Dermis blood vessel endothelial cell (primary cell): ENCODE measurements at places on chromosomes 3 and 15.

GRCh38 chr3:115040246-115040645 is 106.8 kb downstream of the ZBTB20 start:
- no peak for DNase-seq

DNA sequence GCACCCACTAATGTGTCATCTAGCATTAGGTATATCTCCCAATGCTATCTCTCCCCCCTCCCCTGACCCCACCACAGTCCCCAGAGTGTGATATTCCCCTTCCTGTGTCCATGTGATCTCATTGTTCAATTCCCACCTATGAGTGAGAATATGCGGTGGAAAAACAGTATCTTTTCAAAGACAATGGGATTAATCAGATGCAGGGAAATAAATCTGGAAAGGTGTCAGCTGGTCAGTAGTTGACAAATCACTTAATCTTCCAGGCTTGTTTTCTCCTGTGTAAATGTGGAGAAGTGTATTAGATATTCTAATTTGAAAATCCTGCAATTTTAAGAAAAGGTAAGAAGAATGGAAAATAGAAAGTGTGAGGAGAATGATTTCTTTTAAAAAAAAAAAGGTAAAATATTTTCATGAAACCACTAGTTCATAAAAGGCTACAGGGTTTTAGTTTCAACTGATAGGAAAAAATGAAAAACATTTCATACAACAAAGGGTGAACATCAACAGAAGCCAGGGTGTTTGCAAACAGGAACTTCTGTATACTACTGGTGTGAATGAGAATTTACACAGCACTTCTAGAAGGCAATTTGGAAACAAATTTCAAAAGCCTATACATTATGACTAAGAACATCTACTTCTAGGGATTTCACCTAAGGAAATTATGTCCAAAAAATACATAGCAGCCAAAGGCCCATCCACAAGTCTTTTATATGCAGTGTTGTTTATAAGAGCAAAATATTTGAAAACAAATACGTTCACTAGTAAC is 113.5 kb downstream of the CBLB start:
- peak; percentile 52 for DNase-seq

- DNase-seq: no peak
These were observed at the start of gene ASB14 for GRCh38 chr3:57292159-57292896. ASB14 (minus strand) TSS chr3:57292685; CDS start chr3:57292033, 652 bp downstream.

- DNase-seq: no peak
These were observed 23.2 kb downstream of the GPR176 start for GRCh38 chr15:39896846-39897245.

GRCh38 chr3:138984816-138985215 is 21.3 kb downstream of the PRR23A start:
- DNase-seq: no peak

DNA sequence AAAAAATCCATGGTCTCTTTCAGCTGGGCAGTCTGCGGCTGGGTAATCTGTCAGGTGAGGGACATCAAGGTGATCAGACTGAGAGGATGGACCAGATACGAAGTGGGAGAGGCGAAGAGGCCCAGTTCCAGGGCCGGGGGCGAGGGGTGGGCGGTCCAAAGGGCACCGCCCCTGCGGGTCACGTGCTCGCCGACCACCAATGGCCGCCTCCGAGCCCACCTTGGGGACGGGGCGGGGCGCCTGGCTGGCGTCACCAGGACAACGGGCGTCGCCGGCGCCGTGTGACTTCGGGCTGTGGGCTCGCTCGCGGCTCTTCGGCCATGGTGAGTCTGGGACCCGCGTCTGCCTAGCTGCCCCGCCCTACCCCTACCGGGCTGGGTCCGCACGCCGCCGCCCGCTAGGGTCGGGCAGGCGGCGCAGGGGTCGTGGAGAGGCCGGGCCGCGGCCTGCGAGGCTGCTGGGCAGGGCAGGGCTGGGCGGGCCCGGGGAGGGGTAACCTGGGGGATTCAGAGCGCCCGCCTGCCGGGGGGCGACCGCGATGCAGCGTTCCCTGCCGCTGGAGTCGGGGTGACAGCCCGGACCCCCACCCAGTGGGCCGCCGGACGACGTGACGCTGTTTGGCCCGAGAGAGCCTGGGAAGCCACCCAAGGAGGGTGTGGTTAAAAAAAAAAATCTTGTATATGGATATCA is at the start of gene FBXL2:
TSS of gene FBXL2 (plus strand) at position 250 of the 690 bp plus-strand sequence. CDS start at position 321, 71 bp downstream.
- peak; percentile 88 for DNase-seq
